Gastroesophageal sphincter (tissue), 4 donors: ENCODE measurements at places on chromosomes 6 and 20.

GRCh38 chr20:35796571-35796970 lies 24.8 kb downstream of the PHF20 start:
- ATAC-seq, result no peak

DNA sequence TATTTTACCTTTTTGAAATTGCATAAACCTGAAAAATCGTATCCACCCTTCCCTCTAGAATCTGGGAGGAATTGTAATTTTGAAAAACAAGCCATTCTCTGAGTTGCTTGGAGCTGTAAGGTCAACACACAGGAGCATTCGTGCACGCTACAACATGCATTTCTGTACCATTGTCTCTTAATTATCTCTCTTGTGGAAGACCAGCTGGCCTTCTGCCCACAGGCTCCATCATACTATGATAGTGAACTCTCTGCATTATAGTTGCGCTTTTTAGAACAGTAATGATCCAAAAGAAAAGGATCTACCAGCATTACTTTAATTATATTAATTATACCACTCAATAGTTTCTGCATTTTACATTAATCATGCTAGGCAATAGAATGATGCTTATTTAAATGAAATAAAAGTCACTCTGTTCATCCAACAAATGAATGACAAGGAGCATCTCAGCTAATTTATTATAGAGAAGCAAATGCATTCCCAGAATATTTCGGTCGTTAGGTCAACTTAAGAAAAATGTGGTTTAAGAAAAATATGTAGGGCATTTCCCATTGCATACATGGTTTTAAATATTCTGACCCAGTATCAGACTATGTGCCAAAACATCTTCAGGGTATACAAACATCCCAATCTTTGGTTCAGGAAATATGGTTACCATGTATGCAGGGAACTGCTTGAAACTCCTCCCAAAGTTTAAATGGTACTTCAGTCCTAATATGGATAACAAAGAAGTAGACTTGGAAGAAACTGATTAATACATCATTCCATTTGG lies 263.5 kb downstream of the TFAP2A start:
- ATAC-seq, result no peak

- no peak for ATAC-seq
These were observed 33.1 kb downstream of the CDH4 start for GRCh38 chr20:61285152-61285645.

GRCh38 chr6:135505648-135506047 lies 8.1 kb upstream of the AHI1 start:
- no peak for ATAC-seq

GRCh38 chr6:15086348-15087158 lies 159.3 kb upstream of the JARID2 start:
- ATAC-seq, result no peak

GRCh38 chr6:156617376-156617775 lies 159.8 kb upstream of the ARID1B start:
- ATAC-seq, result no peak

GRCh38 chr6:135875446-135875845 lies 23.9 kb downstream of the PDE7B start:
- no peak for ATAC-seq

DNA sequence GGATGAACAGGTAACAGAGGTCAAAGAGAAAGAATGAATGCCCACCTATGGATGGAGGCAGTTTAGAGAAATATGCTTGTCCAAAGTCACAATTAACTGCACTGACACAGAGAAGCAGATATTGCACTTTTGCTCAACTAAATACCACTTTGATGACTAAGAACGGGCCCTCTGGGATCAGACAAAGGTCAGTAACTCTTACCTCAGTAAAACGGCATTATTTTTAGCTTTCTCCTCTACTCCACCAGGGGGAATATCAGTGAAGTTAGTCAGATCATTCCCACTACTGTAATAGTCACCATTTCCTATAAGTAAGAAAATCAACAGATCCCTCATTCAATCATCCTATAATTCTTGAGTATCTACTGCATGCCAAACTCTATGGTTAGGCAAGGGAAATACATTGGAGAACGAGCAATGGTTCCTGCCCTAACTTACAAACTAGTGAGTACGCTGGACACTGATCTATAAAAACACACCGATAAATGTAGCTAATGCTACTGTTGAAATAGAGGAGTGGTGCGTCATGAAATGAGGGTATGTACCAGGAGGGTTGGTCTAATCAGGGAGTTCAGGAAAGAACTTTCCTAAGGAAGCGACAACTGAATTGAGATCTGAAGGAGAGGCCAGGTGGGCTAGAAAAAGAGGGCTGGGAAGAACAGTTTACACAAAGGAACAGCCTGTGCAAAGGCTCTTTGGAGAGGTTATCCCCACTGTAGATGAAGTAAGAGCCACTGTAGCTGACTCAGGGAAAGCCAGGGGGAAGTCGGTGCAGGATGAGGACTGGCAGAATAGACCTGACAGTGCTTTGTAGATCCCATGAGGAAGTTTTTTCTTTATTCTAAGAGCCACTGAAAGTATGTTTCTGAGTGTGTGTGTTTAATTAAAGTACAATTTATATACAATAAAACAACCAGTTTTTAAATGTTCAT lies 9.2 kb downstream of the ECI2 start:
- ATAC-seq, result peak; percentile 86

GRCh38 chr6:32462609-32463008 lies 22.9 kb downstream of the HLA-DRA start:
- ATAC-seq, result no peak

DNA sequence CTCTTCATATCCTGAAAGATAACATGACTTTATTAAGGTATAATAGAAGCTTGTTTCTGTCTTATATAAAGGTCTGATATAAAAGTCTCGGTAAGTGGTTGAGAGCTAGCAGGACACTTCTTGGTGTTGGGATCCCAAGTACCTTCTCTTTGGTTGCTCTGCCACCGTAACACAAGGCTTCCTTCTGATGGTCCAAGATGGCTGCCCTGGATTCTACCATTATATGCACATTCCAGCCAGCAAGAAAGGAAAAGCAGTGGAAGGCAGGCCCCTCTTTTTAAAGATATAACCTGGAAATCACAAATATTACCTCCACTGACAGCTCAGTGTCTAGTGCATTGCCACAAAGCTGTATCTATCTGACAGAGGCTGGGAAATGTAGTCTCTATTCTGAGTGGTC lies 75.0 kb downstream of the TSHZ2 start:
- no peak for ATAC-seq

- peak; percentile 50 for ATAC-seq
These were observed 1.4 kb downstream of the SPO11 start for GRCh38 chr20:57330998-57331397.

- ATAC-seq, result no peak
These were observed 97.4 kb downstream of the PLCB4 start for GRCh38 chr20:9166153-9166780.

GRCh38 chr6:75145976-75146375 lies 59.9 kb downstream of the COL12A1 start:
- ATAC-seq, result no peak

- ATAC-seq, result no peak
These were observed 303.8 kb upstream of the THEMIS start for GRCh38 chr6:128204616-128205015.

DNA sequence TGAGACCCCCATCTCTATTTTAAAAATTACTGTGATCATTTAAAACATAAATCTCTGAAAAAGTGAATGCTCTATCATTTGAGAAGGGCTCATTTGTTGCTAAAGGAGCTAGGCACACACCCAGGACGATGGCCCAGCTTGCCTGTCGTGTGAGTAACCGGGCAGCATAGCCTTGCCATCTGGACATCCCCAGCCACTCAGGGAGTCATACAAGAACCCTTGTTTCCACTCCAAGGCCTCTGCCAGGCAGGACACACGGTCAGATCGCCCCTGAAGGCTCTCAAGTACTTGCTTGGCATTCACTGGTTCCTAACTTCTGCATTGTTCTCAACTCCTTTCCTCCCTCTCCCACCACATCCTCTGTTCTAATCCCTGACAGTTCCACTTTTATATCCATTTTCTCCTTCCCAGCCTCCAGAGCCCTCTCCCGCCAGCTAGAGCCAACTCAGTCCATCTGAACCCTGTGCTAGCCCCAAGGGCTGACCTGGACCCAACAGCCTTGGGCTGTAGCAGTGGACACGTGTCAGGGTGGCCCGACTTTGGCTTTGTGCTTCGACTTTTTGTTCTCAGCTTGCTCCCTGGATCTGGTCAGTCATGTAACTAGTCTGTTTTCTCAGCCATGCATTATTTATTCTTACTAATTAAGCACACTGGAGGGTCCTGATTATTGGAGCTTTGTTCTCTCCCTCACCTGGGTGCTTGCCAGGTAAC lies 15.7 kb upstream of the EZR start:
- no peak for ATAC-seq

DNA sequence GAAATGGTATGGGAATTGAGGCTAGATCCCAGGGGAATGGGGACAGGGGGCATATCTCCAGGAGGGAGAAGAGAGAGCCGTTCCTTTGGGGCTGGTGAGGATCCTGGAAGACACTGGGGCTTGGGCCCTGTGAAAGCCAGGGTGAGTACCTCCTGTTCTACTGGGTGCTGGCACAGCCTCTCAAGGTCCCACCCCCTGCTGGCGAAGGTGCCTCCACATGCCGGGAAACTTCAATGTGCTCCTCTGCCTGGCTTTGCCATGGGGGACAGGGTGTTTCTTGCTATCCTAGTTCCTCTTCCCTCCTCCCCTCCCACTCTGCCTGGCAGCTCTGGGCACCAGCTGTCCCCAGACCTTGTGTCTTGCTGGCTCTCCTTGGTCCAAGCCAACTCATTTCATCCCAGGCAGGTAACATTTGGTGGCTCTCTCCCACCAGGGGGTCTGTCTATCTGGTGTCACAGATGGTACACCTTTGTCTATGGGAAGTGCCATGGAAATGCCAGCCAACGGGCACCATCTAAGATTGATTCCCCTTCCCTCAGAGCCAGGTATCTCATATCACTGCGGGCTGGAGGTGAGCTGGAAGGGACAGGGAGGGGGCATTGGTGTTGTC lies 56.8 kb downstream of the MDGA1 start:
- no peak for ATAC-seq

DNA sequence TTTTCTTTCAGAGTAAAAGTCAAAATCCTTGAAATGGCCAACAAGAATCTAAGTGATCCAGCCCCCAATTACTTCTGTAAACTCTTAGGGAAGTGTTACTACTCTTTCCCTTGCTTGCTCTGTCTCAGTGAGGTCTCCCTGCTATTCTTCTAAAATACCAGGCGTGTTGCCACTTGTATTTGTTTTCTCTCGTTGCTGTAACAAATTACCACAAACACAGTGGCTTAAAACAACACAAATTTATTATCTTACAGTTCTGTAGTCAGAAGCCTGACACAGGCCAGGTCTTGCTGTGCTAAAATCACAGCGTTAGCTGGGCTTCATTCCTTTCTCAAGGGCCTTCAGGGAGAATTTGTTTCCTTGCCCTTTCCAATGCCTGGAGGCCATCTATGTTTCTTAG lies 59.9 kb downstream of the HECA start:
- no peak for ATAC-seq

GRCh38 chr6:240151-240550 lies 52.1 kb upstream of the DUSP22 start:
- no peak for ATAC-seq

DNA sequence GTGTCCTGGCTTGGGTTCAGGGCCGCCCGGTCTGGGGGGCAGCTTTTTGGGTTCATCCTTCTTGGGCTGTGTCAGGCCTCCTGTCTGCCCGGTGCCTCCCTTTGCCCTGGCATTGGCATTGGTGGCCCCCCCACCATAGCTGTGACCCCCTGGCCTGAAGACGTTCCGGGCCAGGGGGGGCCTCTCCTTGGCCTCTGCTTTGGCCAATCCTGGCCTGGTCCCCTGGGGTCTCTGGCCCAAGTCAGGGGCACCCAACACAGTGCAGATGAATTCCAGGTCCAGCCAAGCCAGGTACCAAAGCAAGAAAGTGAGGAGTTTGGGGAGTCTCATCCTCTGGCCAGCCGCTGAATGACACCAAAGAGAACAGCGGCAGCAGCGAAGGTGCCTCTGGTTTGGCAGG lies 429 bp downstream of the GDF5 start:
- ATAC-seq, result no peak

- no peak for ATAC-seq
These were observed 27.8 kb downstream of the PPP1R16B start for GRCh38 chr20:38833154-38833856.

- no peak for ATAC-seq
These were observed 417.1 kb downstream of the CDC5L start for GRCh38 chr6:44804546-44805159.

GRCh38 chr6:111598181-111598580 lies 7.5 kb downstream of the TRAF3IP2 start:
- ATAC-seq, result no peak

DNA sequence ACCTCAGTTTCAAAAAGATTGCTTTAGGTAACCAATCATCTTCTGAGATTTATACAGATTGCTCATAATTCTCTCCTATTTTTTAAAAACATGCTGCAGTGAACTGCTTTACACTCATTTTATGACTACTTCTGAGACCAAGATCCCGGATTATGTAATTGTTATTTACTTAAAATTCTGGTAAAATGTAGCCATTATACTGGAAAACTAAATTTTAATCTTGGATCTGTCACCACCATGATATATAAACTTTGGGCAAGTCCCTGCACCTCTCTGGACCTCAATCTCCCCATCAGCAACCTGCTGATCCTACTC lies 477 bp upstream of the PROCR start:
- peak; percentile 1 for ATAC-seq

DNA sequence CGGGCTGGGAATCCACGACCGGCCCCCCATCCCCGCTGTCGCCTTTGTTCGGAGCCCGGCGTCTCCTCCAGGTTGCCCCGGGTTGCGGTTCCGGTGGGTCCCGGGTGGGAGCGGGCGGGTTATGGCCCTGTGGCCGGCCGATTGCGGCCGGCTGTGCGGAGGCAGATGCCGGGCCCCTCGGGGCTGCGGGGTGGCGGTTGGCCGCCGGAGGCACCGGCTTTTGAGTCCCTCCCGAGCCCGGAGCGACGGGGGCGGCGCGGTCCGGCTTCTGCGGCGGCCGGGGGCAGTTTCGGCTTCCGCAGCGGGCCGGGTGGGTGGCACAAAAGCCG lies 431 bp downstream of the LOC128125822 start:
- ATAC-seq, result peak; percentile 10

DNA sequence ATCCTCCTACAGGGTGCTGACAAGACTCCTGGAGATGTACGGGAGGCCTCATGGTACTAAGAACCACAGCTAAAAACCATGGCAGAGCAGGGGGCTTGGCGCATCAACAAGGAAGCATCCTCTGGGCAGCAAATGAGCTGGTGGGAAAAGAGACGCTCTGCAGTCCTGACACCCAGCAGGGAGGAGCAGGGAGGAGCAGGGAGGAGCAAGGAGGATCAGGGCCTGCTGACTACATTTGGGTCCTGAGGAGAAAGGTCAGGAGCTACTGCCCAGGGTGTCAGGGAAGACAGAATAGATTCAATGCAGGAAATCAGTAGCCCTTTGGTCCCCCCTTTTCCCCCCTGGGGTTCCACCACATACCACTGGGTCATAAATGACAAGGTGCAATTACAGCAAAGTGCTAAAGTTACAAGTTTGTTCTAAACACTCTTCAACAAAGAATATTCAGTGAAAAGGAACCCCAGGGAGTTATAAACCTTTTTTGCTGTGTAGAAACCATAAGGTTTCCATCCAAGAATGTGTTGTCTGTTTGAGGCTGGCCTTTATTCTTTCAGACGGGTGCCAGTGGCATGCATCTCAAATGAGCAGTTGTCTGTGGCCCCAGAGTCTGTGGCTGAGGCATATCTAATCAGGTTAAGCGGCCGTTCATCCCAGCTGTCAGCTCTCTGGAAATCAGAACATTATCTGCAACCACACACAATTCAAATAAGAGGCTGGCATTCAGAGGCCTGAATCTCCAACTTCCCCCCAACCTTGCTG lies 325.0 kb downstream of the CDC5L start:
- ATAC-seq, result no peak

- ATAC-seq, result no peak
These were observed 30.4 kb upstream of the HIVEP2 start for GRCh38 chr6:142975365-142975764.

GRCh38 chr20:14142171-14142570 lies 146.9 kb downstream of the MACROD2 start:
- ATAC-seq, result peak; percentile 66

- ATAC-seq, result no peak
These were observed 7.5 kb upstream of the AAR2 start for GRCh38 chr20:36228770-36229169.
